T47D (cell line): ENCODE measurements at places on chromosomes 6 and 20.

DNA sequence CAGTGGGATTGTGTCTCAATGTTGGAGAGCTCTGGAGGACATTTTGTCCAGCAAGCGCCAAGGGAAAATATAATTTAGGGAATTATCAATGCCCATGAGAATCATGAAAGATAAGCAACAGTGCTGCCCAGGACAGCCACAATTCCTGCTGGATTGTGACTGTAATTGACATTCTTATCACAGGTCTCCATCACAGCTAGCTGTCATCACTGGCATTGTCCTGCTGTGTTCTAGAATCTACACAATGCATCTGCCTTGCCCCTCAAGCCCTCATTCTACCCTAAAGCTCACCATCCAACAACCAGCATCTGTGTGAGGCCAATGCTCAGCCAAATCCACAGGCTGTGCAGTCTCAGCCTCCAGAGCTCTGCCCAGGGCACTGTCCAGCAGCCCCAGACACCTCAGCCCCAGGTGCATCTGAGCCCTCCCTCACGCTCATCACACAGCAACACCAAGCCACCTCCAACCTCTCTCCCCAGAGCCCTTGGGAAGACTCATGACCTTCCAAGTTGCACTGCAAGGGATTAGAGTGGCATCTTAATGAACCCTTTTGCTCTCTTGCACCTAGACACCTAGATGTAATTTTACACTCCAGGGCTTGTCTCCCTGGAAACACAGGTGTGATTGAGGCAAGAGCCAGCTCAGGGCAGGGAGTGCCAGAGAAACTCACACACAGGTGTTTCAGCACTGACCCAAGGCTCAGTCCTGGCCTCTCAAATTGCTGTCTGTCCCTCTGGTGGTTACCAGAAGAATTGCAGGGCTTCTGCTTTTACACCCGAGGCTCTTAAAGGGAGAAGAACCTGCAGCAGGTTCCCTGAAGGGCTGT lies 85.2 kb upstream of the PHACTR3 start:
- DNase-seq, result peak; percentile 89

GRCh38 chr6:152669895-152670294 lies 27.8 kb upstream of the MYCT1 start:
- DNase-seq, result peak; percentile 33

- no peak for DNase-seq
Measured at GRCh38 chr6:159066483-159066882, 21.7 kb upstream of the TAGAP start.

GRCh38 chr6:72657407-72658197 lies 35.7 kb downstream of the KCNQ5 start:
- no peak for DNase-seq

GRCh38 chr6:170490259-170490658 lies 62.8 kb downstream of the PSMB1 start:
- DNase-seq, result no peak

GRCh38 chr20:19026121-19026878 lies 186.1 kb upstream of the SLC24A3 start:
- DNase-seq, result no peak

- DNase-seq, result no peak
Measured at GRCh38 chr20:20463933-20464374, 96.0 kb downstream of the INSM1 start.

DNA sequence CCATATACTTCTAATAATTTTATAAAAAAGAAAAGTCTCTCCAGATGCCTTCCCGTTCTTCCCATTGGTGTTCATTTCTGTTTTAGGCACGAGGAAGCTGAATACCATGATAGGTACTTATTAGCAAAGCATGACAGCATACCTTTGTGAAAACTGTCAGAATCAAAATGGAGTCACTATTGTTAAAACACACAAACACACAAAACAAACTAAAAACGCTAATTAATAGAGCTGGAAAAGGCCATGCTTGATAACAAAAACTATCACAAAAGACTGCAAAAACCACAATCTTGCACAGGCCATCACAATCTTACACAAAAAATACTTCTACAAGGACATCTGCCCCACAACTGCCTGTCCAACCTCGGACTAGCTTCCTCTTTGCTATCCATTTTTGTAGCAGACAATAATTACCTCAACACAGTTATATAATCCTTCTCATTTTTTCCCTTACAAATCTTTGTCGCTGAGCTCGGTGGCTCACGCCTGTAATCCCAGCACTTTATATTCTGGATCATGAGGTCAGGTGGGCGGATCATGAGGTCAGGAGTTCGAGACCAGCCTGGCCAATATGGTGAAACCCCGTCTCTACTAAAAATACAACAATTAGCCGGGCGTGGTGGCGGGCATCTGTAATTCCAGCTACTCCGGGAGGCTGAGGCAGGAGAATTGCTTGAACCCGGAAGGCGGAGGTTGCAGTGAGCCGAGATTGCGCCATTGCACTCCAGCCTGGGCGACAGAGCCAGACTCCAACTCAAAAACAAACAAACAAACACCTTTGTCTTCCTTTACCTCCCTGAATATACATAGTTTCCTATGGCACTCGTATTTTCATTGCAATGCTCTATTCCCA lies 3.2 kb upstream of the ABT1 start:
- no peak for DNase-seq

DNA sequence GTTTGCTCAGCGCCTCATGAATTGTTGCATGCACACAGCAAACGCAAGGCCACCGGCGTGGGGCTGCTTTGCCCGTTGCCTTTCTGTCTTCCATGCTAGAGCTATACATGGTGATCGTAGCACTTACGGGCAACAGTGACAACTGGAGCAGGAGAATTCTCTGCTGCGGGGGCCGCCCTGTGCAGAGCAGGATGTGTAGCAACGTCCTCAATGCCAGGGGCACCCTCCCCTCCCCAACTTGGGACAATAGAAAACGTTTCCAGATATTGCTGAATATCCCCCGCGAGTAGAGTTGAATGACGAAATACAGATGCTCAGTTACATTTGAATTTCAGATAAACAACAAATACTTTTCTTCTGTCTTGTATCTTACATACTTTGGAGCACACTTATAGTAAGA lies 198.7 kb downstream of the TFAP2C start:
- no peak for DNase-seq

DNA sequence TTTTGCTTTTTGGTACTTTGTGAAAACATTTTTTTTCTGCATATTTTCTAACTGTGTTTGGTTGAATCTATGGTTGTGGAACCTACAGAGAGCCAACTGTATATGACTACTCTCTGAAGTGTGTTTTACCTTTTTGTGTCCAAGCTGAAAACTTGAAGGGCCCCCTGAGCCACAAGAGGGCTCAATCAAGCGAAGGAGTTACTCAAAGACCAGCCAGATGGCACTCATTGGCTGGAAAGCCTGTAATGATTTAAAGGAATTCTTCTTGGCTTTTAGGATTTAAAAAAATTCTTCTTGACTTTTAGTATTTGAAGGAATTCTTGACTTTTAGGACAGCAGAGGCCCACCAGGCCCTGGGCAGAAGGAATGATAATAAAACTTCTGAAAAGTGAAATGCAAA lies 27.0 kb upstream of the ECI2 start:
- no peak for DNase-seq

DNA sequence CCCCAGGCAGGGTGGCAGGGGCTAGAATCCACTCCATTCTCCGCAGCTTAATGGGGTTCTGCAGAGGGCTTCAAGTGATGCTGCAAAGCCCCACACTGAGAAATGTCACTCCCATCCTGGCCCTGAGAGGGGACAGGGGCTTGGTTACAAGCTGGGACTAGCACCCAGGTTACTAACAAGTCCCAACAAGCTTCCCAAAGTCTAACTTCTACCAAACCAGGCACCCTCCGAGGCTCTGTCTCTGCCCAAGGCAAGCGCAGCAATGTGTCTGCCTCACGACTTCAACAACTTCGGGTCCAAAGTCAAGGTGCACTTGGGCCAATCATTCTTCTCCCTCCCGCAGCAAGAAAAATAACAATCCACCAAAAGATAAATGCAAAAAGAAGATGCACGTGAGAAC lies 45.6 kb downstream of the NFATC2 start:
- no peak for DNase-seq
